Activated CD8-positive, alpha-beta memory T cell treated with anti-CD3 and anti-CD28 coated beads, Interleukin-2, amount 10 ng/mL, durations not matched to agents 7 days and 5 days (primary cell): ENCODE measurements at places on chromosomes 6 and 20.

GRCh38 chr6:124560873-124561567 lies 401.2 kb upstream of the RNF217 start:
- no peaks in the 10 kb centered on the region for H3K4me1 ChIP-seq
- H3K4me3 ChIP-seq, result no peak overlapping the region
- H3K36me3 ChIP-seq, result no peaks in the 10 kb centered on the region

DNA sequence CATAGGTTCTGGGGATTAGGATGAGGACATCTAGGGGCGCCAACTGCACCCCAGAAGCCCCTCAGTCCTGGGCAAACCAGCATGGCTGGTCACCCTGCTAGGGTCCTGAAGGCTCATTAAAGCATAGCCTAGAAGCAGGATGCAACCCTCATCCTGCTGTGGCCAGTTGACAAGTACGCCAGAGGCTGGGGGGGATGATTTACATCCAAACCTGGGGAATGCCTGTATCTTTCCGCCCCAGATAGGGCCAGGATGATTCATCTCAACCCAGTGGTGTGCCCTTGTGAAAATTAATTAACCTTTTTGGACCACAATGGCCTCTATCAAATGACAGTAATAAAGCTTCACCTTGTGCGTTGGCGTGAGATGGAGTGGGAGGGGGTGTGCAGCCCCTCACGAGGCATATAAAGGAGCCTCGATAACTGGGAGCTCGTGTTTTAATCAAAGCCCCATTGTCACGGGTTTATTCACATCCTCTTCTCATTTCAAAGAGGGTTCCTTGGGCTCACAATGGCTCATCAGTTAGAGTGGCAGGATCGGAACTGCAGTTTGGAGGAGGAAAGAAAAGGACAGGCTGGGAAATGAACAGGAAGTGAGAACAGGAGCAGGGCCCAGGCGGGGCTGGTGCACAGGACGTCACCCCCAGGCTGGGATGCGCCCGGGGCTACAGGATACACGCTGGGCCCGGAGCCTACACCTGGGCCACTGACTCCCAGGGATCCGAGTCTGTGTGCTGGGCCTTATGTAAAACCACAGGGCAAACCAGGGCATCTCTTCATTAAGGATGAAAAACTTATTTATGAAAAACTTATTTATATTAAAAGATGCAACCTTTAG lies 121.8 kb upstream of the PHACTR3 start:
- H3K27ac ChIP-seq, result no peak overlapping the region
- H3K36me3 ChIP-seq, result no peaks in the 10 kb centered on the region
- H3K27me3 ChIP-seq, result peaks cover 25% of the 10 kb centered on the region
- H3K4me3 ChIP-seq, result no peak overlapping the region
- H3K4me1 ChIP-seq, result no peaks in the 10 kb centered on the region

- H3K4me1 ChIP-seq, result no peaks in the 10 kb centered on the region
- no peak for DNase-seq
- H3K4me3 ChIP-seq, result no peak overlapping the region
- peaks cover 17% of the 10 kb centered on the region for H3K36me3 ChIP-seq
- H3K27me3 ChIP-seq, result no peaks in the 10 kb centered on the region
Observed at GRCh38 chr6:85662251-85662650, 19.6 kb upstream of the SYNCRIP start.

- H3K36me3 ChIP-seq, result no peaks in the 10 kb centered on the region
- H3K4me3 ChIP-seq, result peak overlapping the region; percentile 89
- H3K4me1 ChIP-seq, result peaks cover 24% of the 10 kb centered on the region
- peak overlapping the region; percentile 97 for H3K27ac ChIP-seq
Observed at GRCh38 chr6:142946924-142947713, 2.1 kb upstream of the HIVEP2 start.

DNA sequence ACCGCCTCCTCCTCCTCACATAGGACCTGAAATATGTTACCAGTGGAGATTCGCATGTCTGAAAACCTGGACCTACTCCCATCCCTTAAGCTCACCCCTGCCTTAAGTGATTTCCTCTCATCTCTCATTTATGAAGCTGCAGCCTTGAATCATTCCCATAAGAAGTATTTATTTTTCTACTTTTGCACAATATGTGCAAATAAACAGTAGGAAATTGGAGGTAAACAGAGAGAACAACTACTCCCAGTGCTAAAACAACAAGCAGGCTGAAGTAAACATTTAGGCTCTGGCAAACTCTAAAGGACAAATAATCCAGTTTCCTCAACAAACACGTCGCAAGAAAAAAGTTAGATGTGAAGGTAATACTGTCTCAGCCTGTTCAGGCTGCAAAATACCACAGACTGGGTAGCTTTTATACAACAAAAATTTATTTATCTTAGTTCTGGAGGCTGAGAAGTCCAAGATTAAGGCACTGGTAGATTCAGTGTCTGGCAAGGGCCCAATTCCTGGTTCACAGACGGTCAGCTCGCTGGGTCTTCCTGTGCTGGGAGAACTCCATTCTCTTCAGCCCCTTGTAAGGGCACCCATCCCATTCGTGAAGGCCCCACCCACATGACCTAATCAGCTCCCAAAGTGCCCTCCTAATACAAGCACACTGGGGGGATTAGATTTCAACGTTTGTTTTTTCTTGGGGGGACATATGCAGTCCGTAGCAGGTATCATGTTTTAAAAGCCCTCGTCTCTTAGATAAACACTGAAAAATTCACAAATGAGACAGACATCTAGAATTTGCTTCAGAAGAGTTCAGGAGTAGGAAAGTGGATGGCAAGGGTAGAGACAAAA lies 15.6 kb downstream of the SPATA2 start:
- H3K4me3 ChIP-seq, result no peak overlapping the region
- peaks cover 2% of the 10 kb centered on the region for H3K4me1 ChIP-seq
- H3K27me3 ChIP-seq, result no peaks in the 10 kb centered on the region
- no peak for DNase-seq
- H3K27ac ChIP-seq, result no peak overlapping the region

- no peak overlapping the region for H3K27ac ChIP-seq
- no peaks in the 10 kb centered on the region for H3K4me1 ChIP-seq
- no peak overlapping the region for H3K4me3 ChIP-seq
- peaks cover 47% of the 10 kb centered on the region for H3K27me3 ChIP-seq
- H3K36me3 ChIP-seq, result no peaks in the 10 kb centered on the region
- DNase-seq, result no peak
Observed at GRCh38 chr20:58514321-58515232, 622 bp downstream of the APCDD1L start.

- H3K4me1 ChIP-seq, result peaks cover 72% of the 10 kb centered on the region
- peak overlapping the region; percentile 28 for H3K27ac ChIP-seq
- H3K4me3 ChIP-seq, result no peak overlapping the region
Observed at GRCh38 chr20:57400231-57400701, 9.1 kb downstream of the RBM38 start.

GRCh38 chr6:33915134-33915533 lies 111.3 kb upstream of the MLN start:
- H3K4me3 ChIP-seq, result peak overlapping the region; percentile 6
- H3K27ac ChIP-seq, result peak overlapping the region; percentile 86
- DNase-seq, result no peak
- H3K36me3 ChIP-seq, result peaks cover 2% of the 10 kb centered on the region
- H3K27me3 ChIP-seq, result no peaks in the 10 kb centered on the region

DNA sequence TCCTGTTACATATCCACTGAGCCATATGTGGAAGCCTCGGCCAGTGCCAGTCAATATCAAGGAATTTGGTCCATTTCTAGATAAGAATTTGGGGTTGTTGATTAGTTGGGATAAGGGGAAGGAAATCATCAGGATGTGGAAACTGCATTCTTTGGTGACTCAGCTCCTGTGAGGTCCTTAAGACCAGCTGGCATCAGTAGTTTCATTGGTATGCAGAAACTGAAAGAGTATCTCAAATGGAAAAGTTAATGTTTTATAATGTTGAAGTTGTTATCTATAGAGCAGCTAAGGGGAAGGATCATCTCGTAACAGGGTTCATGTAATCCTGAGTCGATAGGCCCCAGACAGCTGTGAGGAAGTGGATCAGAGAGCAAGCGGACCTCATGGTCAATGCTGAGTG lies 87.9 kb upstream of the PRND start:
- no peak overlapping the region for H3K4me3 ChIP-seq
- peaks cover 3% of the 10 kb centered on the region for H3K4me1 ChIP-seq
- DNase-seq, result no peak
- H3K27ac ChIP-seq, result no peak overlapping the region
- H3K36me3 ChIP-seq, result no peaks in the 10 kb centered on the region
- peaks cover 10% of the 10 kb centered on the region for H3K27me3 ChIP-seq

- no peaks in the 10 kb centered on the region for H3K27me3 ChIP-seq
- H3K27ac ChIP-seq, result no peak overlapping the region
- H3K36me3 ChIP-seq, result peaks cover 2% of the 10 kb centered on the region
- DNase-seq, result no peak
- H3K4me1 ChIP-seq, result no peaks in the 10 kb centered on the region
- no peak overlapping the region for H3K4me3 ChIP-seq
Observed at GRCh38 chr20:8798505-8798904, 270.4 kb upstream of the PLCB4 start.

GRCh38 chr6:28615955-28616747 lies 90.5 kb downstream of the GPX5 start:
- H3K27me3 ChIP-seq, result peaks cover 52% of the 10 kb centered on the region
- no peak for DNase-seq
- no peaks in the 10 kb centered on the region for H3K4me1 ChIP-seq
- H3K27ac ChIP-seq, result no peak overlapping the region
- no peaks in the 10 kb centered on the region for H3K36me3 ChIP-seq

DNA sequence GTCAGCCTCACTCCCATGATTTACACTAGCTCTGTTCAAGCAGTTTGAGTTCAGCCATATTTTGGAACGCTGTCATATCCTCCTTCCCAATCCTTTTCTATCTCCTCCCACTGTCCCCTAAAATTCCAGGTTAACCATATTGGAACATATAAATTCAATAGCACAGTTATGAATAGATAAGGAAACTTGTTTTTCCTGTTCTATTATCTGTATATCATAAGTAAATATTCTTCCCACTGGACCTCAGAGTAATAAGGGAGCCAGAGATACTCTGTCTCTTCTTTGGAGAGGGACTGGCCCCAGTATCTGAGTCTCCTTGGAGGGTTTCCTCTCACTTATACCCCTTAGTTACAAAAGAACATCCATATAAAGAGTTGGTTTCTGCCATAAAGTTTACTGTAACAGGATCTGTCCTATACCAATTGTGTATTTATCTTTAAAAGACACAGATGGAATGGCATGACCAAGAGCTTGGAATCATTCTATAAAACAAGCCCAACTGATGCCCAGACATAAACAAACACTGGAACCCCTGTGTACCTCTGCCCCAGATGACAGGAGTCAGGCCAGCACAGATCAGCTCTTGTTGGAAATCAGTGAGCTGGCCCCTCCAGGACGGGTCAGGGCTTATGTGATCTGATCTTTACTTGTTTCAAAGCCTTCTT lies 67.1 kb downstream of the EPB41L2 start:
- H3K4me3 ChIP-seq, result no peak overlapping the region
- no peaks in the 10 kb centered on the region for H3K27me3 ChIP-seq
- H3K36me3 ChIP-seq, result no peaks in the 10 kb centered on the region
- H3K4me1 ChIP-seq, result no peaks in the 10 kb centered on the region
- DNase-seq, result no peak

DNA sequence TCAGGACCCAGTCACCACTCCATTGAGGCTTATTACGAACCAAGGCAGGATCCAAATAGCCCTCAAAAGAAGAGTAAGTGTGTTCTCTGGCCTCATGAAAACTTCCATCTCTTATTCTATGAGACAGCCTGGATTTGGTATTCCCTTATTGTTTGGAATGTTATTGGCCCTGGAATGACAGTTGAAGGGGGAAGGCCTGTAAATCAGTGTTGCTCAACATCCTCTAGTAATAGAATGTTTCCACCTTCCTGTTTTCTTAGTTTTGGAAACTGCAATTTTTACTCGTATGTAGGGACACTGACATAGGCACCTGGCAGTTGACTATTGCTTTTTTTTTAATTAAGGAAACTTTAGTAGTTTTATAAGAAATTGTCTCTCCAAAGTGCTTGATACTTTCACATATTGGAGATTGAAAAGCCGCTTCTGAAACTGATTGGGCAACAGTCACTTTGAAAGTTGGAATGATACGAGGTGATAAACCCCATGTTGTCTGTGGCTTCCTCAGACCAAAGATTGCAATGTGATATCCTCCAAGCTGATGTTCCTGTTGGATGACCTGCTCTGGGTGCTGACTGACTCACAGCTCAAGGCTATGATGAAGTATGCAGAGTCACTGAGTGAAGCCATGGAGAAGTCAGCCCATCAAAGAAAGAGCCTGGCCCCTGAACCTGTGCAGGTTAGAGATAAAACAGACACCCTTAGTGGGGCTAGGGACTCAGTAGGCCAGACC lies 43.1 kb downstream of the BLTP3A start:
- H3K36me3 ChIP-seq, result peaks cover 24% of the 10 kb centered on the region
- DNase-seq, result no peak
- peaks cover 19% of the 10 kb centered on the region for H3K4me1 ChIP-seq

DNA sequence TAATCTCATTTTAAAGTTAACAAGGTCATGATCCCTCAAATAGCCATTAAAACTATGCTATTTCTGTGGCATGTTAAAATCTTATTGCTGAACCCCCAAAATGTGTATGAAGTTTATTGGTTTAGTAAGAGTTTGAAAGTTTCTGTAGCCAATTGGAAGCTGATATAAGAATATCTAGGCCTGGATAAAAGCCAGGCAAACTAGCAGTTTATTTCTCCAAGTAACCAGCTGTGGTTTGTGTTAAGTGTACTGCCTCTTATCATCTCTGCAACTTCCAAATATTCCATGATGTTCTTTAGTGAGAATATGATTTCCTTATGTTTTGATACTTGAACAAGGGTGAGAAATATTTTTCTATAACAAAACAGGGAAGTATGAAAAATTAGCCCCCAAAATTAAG lies 76.7 kb downstream of the PRSS35 start:
- no peak for DNase-seq
- no peak overlapping the region for H3K27ac ChIP-seq
- H3K27me3 ChIP-seq, result no peaks in the 10 kb centered on the region

- H3K4me1 ChIP-seq, result no peaks in the 10 kb centered on the region
- DNase-seq, result no peak
- H3K4me3 ChIP-seq, result no peak overlapping the region
Observed at GRCh38 chr6:71347119-71347518, 58.5 kb downstream of the OGFRL1 start.

DNA sequence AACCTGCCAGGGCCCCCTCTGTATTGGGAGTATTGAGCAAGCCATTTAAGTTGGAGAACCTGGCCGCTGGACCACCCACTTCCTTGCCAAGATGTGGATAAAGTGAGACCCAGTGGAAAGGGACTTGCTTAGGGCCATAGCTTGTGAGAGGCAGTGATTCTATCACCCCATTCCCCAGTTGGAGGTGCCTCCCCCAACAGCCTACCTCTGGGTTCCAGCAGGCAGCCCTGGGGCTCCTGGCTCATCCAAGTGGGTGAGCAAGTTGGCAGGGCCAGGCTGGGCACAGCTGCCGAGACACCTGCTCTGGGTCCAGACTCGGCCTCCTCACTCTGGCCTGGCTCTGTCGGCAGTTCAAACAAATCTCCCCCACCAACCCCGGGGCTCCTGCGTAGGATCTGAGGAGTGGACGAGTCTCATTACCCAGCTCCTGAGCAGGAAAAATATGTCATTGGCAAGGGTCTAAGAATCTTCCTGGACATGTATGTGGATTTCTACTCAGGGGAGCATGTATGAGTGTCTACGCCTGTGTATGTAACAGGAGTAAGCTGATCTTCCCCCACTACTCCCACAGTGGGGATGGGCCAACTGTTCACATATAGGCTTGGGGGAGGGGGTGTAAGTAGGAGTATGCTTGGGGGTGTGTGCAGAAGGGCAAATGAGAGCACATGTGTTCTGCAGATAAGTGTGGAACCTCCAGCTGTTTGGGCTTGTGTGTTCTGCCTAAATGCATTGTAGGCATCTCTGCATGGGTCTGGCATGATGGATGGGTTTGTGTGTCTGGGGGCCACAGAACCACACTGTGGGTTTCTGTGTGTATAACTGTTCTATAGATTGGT lies 1.9 kb downstream of the ID1 start:
- H3K4me1 ChIP-seq, result peaks cover 32% of the 10 kb centered on the region
- peaks cover 77% of the 10 kb centered on the region for H3K27me3 ChIP-seq
- H3K27ac ChIP-seq, result no peak overlapping the region

GRCh38 chr6:129440691-129441090 lies 269.3 kb downstream of the ARHGAP18 start:
- H3K4me1 ChIP-seq, result no peaks in the 10 kb centered on the region
- H3K36me3 ChIP-seq, result no peaks in the 10 kb centered on the region
- H3K27ac ChIP-seq, result no peak overlapping the region
- H3K27me3 ChIP-seq, result peaks cover 18% of the 10 kb centered on the region
